ENCODE measurements at places on chromosomes 12 and 14.

- no peak for DNase-seq
These were observed 5.3 kb upstream of the SINHCAF start for GRCh38 chr12:31331242-31331641.

DNA sequence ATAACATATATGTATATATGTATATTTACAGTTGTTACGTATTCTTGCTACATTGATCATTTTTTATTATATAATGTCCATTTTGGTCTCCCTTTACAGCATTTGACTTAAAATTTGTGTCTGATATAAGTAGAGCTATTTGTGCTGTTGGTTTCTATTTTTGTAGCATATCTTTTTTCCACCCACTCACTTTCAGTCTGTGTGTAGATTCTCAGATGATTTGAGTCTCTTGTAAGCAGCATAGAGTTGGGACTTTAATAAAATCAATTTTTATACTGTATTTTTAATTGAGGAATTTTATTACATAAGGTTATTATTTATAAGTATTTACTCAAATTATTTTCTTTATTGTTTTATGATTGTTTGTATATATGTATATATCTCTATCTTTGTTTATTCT lies 1293.7 kb downstream of the TMEM121 start:
- no peak for DNase-seq

DNA sequence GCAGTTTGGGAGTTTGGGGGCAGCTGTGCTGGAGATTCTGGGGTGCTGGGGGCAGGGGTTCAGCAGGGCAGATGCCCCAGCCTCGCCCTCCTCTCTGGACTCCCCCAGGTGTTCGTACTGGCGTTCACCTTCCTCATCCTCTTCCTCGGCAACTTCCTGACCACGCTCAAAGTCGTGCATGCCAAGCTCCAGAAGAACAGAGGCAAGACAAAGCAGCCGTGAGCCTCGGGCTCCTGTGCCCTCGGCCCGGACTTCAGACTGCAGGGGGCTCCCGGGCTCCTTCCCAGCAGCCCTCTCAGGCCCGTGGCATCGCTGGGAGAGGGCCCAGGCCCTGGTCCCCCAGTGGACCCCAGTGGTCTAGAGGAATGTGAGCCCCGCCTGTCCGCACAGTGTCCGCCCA lies 18.0 kb downstream of the RHOF start:
- DNase-seq = no peak

DNA sequence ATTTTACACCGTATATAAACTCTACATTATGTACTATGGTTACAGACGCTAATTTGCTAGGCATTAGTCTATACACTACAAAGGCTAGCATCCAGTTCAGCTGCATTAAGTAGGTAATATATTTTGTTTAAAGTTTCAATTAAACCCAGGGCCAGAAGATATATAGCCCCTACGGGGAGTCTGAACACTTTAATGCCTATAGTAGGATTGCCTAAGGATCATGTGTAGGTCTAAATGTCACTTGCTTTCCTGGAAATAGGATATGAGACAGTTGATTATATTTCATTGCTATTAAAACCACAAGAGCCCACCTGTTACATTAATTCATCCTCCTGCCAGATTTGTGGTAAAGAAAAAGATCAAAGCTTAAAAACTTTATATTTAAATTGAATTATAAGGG lies 286.9 kb downstream of the TMTC2 start:
- no peak for DNase-seq

DNA sequence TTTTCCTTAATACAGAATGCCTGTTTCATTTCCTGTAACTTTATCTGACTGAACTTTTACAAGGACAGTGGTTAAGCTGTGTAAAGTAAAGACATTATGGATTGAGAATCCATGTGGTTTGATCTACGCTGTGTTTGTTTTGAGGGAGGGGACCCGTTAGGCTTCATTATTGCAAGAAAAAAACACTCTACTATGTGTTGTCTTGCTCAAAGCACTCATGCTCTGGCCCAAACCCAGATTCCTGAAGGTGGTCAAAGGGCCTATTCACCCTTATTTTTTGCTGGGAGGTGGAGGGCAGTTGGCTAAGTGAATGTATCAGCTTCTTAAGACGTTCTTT lies 11.9 kb downstream of the RNF10 start:
- no peak for DNase-seq

Measured in hypothalamus (tissue), 51 donors.